ENCODE measurements at places on chromosomes 3 and 15. TPM values are rescaled to one million over a fixed set of nuclear protein-coding genes. Genes with fewer than 3 reads are reported as not detected.

Gene KCNH8
- polyA plus RNA-seq: 0.10 TPM

Gene MIX23
- polyA plus RNA-seq: 28.7 TPM

Gene ALS2CL
- 9.0 TPM for polyA plus RNA-seq

Gene SLC22A13
- polyA plus RNA-seq: 0.24 TPM

Gene GPR176
- 3.6 TPM for polyA plus RNA-seq

Gene GPR15
- polyA plus RNA-seq: not detected

Gene GOLGA8R
- 9.1 TPM for polyA plus RNA-seq

Gene EXD1
- 0.06 TPM for polyA plus RNA-seq

Gene MAP1A
- 28.3 TPM for polyA plus RNA-seq

Gene RASL12
- polyA plus RNA-seq: 12.7 TPM

Gene C3orf85
- polyA plus RNA-seq: not detected

Gene DZIP3
- polyA plus RNA-seq: 18.0 TPM

Gene SLC38A3
- 3.9 TPM for polyA plus RNA-seq

Gene SERINC4
- 0.42 TPM for polyA plus RNA-seq

Gene COL6A5
- 0.13 TPM for polyA plus RNA-seq

Gene PRTG
- polyA plus RNA-seq: 3.2 TPM

Gene BTLA
- polyA plus RNA-seq: 0.13 TPM

Gene NUSAP1
- polyA plus RNA-seq: 29.6 TPM

Gene B3GALNT1
- 16.9 TPM for polyA plus RNA-seq

Gene ZBTB38
- 16.7 TPM for polyA plus RNA-seq

Gene GP5
- polyA plus RNA-seq: 0.35 TPM

Gene ITGA11
- polyA plus RNA-seq: 3.7 TPM

Gene NKIRAS1
- polyA plus RNA-seq: 13.6 TPM

Gene A4GNT
- polyA plus RNA-seq: not detected

Gene ALPK3
- polyA plus RNA-seq: 92.1 TPM

Gene EPHA3
- polyA plus RNA-seq: 13.8 TPM

Gene IQCH
- polyA plus RNA-seq: 0.94 TPM

Gene KLHL24
- 34.9 TPM for polyA plus RNA-seq

Gene GOLGA8H
- 0.81 TPM for polyA plus RNA-seq

Gene SAMD7
- polyA plus RNA-seq: not detected

Gene MORC1
- polyA plus RNA-seq: not detected

Gene STAB1
- 37.3 TPM for polyA plus RNA-seq

Gene ARIH2
- 63.2 TPM for polyA plus RNA-seq

Gene SCN5A
- polyA plus RNA-seq: 5.9 TPM

Gene PAK6
- polyA plus RNA-seq: 0.83 TPM

Gene OXNAD1
- polyA plus RNA-seq: 8.8 TPM

Gene ACAD11
- polyA plus RNA-seq: 11.3 TPM

Gene RTP1
- not detected for polyA plus RNA-seq

Gene WDR93
- 0.18 TPM for polyA plus RNA-seq

Gene LEO1
- polyA plus RNA-seq: 18.6 TPM

Gene DUSP7
- polyA plus RNA-seq: 18.5 TPM

Gene MESP1
- 0.85 TPM for polyA plus RNA-seq

Gene OIP5
- 3.1 TPM for polyA plus RNA-seq

Gene GABRG3
- 0.22 TPM for polyA plus RNA-seq

Gene IL17RE
- polyA plus RNA-seq: 1.8 TPM

Gene SENP8
- polyA plus RNA-seq: 5.9 TPM

Gene CIB2
- 15.6 TPM for polyA plus RNA-seq

Gene CADM2
- 5.8 TPM for polyA plus RNA-seq

Gene GOLGA8O
- polyA plus RNA-seq: 0.92 TPM

Gene ECE2
- polyA plus RNA-seq: not detected

Gene ZBED2
- polyA plus RNA-seq: not detected

Gene UROC1
- 0.10 TPM for polyA plus RNA-seq

Gene SYNPR
- polyA plus RNA-seq: not detected

Gene THUMPD3
- 32.2 TPM for polyA plus RNA-seq

Gene ZCWPW2
- polyA plus RNA-seq: 1.7 TPM

Gene WDR49
- polyA plus RNA-seq: 0.20 TPM

Gene OSBPL10
- 6.8 TPM for polyA plus RNA-seq

Gene CLDN18
- polyA plus RNA-seq: 0.39 TPM

Gene ATRIP
- polyA plus RNA-seq: 7.3 TPM

Measured in forelimb muscle (tissue), 1 donor.